ENCODE measurements at places on chromosomes 12 and 14. TPM values are rescaled to one million over a fixed set of nuclear protein-coding genes. Genes with fewer than 3 reads are reported as not detected.

The HRK gene
- 0.10 TPM for total RNA-seq

The ATP6V1D gene
- 55.5 TPM for total RNA-seq

The CIROP gene
- total RNA-seq: not detected

The ABCD2 gene
- not detected for total RNA-seq

The IFNG-AS1 gene
- not detected for total RNA-seq

The CLEC9A gene
- not detected for total RNA-seq

The SLC24A4 gene
- total RNA-seq: 1.1 TPM

The TROAP gene
- total RNA-seq: 12.4 TPM

- DNase-seq: no peak
Observed at GRCh38 chr12:3038926-3039510, 38.2 kb upstream of the TSPAN9 start.

GRCh38 chr14:24139272-24139934 is 2.0 kb downstream of the EMC9 start:
- DNase-seq: no peak

GRCh38 chr14:94559638-94560290 is 1.5 kb upstream of the SERPINA4 start:
- no peak for DNase-seq

DNA sequence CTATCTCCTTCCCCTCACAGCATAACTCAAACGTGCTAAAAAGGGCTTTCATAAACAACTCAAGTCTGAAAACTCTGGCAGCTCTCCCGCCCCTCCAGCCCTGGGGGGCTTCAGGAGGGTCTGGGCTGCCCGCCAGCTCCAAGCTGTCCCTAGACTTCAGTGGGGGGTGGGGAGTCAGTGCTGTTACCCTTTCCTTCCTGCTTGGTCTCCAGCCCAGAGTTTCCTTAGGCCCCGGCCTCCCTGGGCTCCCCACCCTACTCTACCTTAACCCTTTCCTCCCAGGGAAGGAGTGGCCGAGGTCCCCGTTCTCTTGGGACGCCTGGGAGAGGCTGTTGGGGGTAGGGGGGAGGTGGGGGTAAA is 530 bp upstream of the NYNRIN start:
- no peak for DNase-seq

GRCh38 chr14:52313462-52313861 is 650 bp upstream of the PTGER2 start:
- no peak for DNase-seq

GRCh38 chr14:62420847-62421246 is 624.4 kb downstream of the KCNH5 start:
- DNase-seq: no peak

GRCh38 chr12:104387190-104387589 is 69.6 kb upstream of the CHST11 start:
- DNase-seq: no peak

- DNase-seq: no peak
Observed at GRCh38 chr12:53482626-53483168, 16.6 kb downstream of the MAP3K12 start.

- DNase-seq: no peak
Observed at GRCh38 chr14:19918553-19919264, 1.7 kb upstream of the OR4K5 start.

GRCh38 chr14:25400607-25401206 is 350.8 kb upstream of the STXBP6 start:
- peak; percentile 57 for DNase-seq

DNA sequence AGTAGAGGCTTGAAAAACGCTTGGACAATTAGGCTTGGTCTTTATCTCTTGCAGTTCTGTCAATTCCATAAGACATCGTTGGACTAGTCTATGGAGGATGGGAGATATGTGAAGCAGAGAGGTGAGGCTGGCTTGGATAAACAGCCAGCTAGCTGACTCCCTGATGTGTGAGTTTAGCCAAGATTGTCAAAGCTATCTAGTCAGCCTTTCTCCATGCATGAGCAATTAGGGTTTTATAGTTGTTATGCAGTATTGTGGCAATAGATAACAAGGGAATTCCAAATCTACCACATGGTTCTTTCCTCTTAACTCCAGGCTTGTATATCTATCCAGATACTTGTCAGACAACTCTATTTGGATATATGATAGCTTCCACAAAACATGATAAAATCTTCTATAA is 153.6 kb upstream of the NRXN3 start:
- DNase-seq: no peak

GRCh38 chr12:2009623-2010022 is 5.4 kb upstream of the DCP1B start:
- DNase-seq: no peak

DNA sequence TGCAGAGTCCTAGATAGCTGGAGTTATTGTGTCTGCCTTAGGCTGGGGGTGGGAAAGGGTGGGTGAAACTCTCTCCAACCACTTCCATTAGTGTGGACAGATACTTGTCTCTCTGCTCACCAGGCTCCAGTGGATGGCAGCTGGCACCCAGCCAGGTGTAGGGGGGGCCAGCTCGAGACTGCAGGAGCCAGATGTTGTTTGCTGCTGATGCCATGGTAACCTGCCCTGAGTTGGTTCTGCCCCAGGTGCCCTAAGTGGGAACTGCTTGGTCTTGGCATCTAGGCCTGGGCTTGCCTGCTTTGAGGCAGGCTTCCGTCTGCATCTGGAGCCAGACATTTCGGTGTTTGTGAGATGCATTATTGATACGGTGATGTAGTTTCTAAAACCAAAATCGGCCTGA is 82.2 kb downstream of the ADCK1 start:
- no peak for DNase-seq
